Breast epithelium (tissue), 4 donors: ENCODE measurements at places on chromosomes 4 and X. TPM values are rescaled to one million over a fixed set of nuclear protein-coding genes. Genes with fewer than 3 reads are reported as not detected.

Gene PDGFRA
- 125 TPM for total RNA-seq

Gene PTTG2
- not detected for total RNA-seq

Gene FGFR3
- 0.80 TPM for total RNA-seq

DNA sequence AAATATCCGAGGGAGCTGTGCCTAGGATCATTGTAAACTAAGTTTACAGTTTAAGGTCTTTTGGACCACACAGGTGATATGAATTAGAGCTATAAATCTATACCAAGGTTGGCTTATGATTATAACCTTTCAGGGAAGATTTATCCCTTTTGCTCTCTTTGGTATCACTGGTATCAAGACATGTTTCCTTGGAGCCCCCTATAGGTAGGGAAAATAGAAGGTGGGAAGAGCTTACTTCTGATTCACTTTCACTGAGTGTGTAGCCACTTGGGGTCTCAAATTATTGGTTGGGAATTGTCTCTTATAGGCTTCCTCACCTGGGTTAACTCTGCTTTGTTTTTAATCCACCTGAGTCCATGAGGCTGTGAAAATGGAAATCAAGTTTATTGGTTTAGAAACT is 262.1 kb upstream of the NR3C2 start:
- no peak for DNase-seq

GRCh38 chr4:137623013-137623412 is 90.7 kb upstream of the PCDH18 start:
- DNase-seq = no peak

- no peak for DNase-seq
Measured at GRCh38 chrX:104435249-104435648, 130.8 kb upstream of the IL1RAPL2 start.

DNA sequence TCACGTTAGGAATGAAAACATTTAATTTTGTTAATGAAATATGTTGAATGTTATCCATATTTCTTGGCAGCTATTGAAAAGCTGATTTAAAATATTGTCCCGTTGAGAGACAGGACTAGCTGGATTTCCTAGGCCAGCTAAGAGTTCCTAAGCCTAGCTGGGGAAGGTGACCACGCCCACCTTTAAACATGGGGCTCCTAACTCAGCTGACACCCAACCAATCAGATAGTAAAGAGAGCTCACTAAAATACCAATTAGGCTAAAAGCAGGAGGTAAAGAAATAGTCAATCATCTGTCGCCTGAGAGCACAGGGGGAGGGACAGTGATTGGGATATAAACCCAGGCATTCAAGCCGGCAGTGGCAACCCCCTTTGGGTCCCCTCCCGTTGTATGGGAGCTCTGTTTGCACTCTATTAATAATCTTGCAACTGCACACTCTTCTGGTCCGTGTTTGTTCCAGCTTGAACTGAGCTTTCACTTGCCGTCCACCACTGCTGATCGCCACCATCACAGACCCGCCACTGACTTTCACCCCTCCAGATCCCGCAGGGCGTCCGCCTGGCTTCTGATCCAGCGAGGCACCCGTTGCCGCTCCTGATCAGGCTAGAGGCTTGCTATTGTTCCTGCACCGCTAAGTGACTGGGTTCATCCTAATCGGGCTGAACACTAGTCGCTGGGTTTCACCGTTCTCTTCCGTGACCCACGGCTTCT is 308.9 kb downstream of the GLUD2 start:
- no peak for DNase-seq

DNA sequence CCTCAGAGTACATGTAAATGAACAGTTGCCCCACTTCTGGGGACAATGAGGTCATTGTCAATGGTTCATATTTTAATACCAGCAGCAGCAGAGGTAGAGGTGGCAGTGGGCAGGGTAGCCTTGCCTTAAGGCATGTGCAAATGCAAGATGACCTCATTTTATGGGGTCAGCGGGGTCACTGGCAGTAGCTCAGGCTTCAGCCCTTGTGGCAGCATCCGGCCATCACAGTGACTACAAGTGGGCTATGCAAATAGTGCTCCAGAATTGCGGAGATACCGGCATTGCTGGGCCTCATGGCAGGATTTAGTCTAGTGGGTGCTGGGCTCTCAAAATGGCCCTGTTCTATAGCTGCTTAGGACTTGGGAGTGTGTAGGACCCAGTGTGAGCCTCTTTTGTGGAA is 144.7 kb downstream of the FAM47A start:
- DNase-seq = no peak

DNA sequence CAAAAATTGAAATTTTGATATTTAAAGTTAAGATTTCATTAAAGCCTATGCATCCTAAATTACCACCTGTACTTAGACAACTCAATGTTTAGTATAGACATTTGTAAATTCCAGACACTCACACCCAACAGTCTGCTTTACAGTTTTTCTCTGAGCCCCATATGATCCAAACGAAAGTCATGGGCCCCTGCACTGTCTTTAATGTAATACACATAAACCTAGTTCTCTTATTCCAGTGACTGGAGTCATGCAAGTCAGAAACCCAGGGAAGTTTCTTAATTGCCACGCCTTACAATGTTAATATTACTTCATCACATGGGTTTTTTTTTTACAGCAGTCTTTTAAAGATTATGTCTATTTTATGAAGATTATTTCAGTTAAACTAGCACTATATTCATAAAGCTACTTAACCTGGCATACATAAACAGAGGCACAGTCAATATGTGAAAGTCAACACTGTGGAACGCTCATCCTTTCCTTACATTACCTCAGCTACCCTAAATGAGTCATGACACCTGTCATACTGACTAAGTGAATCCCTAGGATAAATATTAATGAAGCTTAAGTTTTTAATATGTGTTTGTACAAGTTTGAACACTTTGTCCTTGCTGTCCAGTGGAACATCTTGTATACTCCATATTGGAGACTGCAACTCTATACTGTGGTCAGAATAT is 67.7 kb upstream of the H2AZ1 start:
- no peak for DNase-seq

DNA sequence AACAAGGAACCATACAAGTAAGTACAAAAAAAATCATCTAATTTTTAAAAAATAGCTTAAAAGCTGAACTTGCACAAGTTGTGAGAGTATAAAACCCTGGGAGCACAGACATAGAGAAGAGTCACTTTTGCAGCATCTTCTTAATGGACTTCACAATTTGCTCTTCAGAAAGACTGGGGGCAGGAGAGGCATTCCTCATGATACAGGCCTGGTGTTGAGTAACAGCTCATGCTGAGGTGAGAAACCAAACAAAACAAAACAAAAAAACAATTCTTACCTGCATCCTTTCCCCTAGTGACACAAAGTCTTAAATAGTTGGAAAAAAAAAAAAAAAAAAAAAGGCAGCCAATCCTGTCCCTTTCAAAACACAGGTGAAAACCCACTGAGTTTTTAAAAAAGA is 562.8 kb downstream of the FSTL5 start:
- no peak for DNase-seq

DNA sequence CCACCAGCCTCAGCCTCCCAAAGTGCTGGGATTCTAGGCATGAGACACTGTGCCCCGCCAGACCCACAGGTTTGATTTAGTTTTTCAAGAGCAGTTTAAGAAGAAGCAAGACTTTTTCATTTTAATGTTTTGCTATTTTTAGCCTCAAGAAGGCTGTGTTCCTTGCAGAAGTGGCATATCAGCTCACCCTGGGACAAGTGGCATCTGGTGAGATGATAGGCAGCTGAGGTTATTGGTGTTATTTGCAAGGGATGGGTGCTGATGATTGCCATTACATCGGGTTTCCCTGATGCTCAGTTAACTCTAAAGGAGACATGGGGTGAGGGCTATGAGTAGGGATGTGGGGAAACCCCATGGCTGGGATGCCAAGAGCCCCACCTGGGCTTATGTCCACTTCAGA is 120.4 kb downstream of the MXRA5 start:
- no peak for DNase-seq

- DNase-seq = no peak
Measured at GRCh38 chr4:184851200-184851541, 25.4 kb upstream of the ACSL1 start.

GRCh38 chr4:138267835-138268234 is 25.7 kb upstream of the SLC7A11 start:
- DNase-seq = no peak

DNA sequence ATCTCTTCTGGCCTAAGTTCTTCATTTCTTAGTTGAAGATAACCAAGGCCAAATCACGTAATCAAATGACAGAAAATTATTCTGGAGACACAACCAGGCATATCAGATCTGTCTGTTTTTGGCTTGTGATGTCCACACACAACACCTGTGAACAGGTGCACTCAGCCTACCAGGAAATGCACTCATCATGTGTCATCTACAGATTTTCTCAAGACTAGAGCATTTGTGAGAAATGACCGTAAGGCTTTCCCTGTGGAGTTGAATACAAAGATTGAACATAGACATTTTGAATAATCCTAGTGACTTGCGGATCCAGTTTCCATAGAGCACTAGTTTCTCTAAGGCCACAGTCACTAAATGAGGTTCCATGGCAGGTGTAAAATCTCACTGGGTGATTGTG is 26.7 kb upstream of the CXCL8 start:
- no peak for DNase-seq

DNA sequence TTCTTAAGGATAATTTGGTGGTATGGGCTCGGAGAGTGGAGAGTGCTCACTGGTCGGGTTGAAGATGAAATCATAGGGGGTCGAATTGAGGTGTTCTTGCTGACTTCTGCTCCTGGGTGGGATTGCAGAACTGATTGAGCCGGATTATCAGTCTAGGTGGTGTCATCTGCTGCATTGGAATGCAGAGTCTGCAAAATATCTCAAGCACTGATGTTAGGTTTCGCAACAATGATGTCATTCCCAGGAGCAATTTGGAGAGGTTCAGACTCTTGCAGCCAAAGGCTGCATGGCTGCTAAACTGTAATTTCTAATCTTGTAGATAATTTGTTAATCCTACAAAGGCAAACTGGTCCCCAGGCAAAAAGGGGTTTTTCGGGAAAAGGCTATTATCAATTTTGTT is 67.7 kb downstream of the RHOH start:
- DNase-seq = no peak
